NCI-H1417 treated with DMSO at 0.1 percent for 48 hours (cell line): ENCODE measurements at places on chromosomes 16 and 17.

DNA sequence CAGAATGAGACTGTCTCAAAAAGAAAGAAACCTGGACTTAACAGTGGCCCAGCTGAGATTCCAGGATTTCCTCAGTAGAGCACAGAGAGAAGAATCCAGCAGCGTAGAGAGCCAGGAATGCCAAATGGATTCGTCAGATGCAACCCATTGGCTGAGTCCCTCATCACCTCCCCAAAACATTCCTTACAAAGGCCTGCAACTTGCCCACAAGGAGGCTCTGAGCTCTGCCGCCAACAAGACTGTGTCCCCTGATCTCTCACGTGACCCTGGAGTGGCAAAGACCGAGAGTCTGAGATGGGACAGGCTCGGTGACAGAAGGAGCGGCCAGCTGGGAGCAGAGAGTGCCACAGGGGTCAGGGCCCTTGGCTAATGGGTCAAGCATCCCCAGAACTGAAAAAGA, 6.9 kb upstream of the CHMP6 start:
- no peak for DNase-seq

- no peak for DNase-seq
These were observed 59.2 kb upstream of the MARCHF10 start for GRCh38 chr17:62867303-62867702.

DNA sequence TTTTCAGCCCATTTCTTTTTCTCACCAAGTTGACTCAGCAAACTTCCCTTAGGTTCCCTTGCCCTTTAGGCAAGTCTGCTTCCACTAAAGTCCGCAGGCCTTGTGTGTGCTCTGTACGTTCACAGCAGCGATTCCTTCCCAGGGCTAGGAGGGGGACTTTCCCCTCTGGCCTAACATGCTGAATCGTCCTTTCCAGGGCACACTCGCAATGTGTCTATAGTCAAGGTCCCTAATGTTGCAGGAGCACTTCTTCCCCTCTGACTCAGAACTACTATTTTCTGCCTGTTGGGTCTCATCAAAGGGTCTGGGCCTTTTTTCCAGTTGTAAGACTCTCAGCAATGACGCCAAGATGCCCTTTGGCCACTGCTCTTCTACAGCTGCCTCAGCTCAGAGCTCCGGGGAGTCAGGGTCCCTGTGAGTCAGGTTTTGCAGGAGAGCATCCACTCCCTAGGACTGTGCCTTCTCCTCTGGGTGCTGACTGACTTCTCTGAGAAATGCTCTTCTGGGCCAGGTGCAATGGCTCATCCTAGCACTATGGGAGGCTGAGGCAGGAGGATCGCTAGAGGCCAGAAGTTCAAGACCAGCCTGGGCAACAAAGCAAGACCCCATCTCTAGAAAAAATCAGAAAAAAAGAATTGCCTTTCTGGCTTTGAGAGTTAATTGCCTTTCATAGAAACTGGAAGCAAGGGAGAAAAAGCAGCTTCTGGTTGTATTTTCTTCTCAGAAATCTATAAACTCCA, 64.4 kb upstream of the TBX2 start:
- DNase-seq: no peak

GRCh38 chr17:35568561-35568960, 7.9 kb upstream of the SLFN14 start:
- DNase-seq: no peak

GRCh38 chr16:1792836-1793577, 498 bp downstream of the IGFALS start:
- DNase-seq: no peak

DNA sequence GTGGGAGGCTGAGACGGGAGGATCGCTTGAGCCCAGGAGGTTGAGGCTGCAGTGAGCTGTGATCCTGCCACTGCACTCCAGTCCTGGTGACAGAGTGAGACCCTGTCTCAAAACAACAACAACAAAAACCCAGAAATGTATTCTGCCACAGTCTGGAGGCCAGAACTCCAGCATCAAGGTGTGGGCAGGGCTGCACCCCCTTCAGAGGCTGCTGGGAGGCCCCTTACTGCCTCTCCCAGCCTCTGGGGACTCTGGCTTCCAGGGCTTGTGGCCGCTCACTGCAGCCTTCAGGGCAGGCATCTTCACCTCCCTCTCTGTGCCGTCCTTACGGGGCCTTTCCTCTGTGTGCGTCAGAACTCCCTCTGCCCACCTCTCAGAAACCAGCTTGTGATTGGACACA, 209.4 kb upstream of the GSE1 start:
- no peak for DNase-seq

GRCh38 chr17:40501499-40501911, at the start of gene TNS4:
Gene TNS4 (minus strand): TSS chr17:40501623. CDS start chr17:40496425, 5,198 bp downstream.
- DNase-seq: no peak

DNA sequence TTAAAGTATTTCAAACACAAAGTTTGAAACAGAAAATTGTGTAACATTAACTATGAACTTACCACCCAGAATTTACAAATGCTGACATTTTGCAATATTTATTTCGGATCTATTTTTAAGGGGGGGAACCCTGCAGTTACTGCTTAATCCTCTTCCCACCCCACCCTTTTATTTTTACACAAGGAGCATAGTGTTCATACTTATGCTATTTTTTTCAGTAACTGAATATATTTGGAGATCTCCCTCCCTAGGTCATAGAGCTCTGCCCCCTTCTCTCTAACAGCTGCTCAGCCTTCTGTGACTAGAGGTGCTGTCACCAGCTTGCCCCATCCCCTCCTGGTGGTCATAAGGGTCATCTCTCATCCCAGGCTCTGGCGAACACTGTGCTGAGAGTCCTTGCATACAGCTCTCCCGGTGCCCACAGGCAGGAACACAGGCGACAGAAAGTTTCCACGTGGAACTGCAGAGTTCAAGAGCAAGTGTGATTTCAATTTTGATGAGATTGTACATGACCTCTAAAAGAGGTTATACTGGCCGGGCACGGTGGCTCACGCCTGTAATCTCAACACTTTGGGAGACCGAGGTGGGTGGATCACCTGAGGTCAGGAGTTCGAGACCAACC, 44.2 kb downstream of the SNX20 start:
- no peak for DNase-seq

DNA sequence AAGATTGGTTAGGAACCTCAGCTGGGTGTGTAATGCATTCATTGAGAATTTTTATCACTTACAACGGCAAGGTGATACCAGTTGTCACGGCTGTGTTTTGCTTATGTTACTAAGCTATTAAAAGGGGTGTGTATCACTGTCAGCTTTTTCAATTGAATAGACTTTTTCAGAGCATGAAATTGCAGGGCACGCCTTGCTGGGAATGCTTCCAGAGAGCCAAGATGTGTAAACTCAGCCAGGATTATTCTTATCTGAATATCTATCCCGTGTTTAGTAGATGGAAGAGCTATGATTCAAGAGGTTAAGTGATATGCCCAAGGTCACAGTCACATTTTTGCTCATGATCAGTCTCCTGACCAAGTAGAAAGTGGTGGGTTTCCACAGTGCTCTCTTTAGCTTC, 6.6 kb upstream of the TEKT3 start:
- DNase-seq: no peak

DNA sequence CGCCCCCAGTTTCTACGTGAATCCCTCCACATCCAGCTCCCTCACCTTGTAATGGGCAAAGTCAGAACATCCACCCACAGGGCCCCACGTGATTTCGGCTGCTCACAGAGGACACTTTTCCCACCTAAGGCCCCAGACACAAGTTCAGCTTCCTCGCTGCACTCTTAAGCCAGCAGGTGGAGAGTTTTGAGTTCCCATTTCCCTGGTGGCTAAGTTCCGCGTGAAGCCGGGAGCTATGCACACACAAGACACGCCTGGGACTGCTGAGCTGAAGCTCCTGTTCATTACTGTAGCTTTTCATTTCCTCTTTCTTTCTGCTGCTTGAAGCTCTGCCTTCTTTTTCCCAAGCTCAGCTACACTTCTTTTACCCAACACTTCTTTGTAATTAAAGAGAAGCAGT, 273.8 kb downstream of the NPIPA8 start:
- no peak for DNase-seq

GRCh38 chr17:60540460-60540859, 14.4 kb upstream of the APPBP2 start:
- DNase-seq: no peak

DNA sequence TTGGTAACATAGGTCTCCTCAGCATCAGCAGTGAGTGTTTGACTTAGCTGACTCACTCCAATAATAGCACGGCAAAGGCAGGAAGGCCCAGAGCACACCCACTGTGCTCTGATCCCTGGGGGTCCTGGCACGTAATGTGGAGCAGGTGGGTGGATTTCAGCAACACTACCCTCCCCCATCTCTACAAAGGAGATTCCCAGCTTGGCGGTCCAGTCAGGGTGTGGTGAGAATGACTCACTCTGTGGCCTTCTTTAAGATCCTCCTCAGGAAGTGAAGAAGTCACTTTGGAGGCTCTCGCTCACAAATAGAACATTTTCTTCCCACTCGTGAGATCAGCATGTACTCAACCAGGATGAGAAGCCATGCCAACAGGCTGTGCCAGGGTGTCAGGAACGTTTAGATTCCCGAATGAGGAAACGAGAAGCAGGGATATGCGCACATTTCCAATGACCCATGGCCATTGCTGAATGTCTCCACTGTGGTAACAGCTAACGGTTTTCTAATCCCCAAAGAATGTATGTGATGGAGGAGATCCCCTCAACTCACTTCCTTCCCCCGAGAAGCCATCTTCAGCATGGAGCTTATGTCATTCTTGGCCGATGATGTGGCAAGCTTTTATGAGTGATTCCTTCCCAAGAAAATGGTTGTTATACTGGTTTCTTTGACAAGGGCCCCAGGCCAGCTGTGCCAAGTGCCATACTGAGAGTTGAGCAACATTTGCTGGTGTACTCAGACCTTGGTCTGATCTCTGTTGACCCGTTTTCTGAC, 365.2 kb downstream of the C16orf95 start:
- no peak for DNase-seq

DNA sequence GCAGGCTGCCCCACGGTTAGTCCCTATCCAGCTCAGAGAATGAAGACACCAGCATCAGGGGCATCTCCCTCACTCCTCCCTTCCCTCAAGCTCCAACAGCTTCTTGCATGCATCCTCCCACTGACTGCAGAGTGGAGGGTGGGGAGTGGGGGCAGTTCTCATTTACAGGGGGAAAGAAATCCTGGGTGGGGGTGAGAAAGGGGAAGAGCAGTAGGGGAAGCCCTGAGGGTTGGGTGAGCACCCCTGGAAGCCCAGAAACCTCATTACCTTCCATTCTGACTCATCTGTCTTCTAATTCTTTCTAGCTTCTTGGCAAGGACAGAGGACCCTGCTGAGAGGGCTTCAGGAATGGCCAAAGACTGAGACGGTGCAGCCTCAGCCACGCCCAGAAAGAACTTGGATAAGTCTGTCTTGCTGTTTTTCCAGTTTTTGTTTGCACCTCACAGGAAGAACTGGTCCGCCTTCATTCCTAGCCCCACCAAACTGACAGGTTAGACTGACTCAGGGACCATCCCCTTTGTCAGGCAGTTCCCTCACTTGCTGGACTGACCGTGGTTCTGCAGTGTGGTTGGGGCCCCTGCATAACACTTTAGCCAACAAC, 52.5 kb upstream of the WSB1 start:
- DNase-seq: no peak

GRCh38 chr16:75572864-75573542, 6.8 kb downstream of the GABARAPL2 start:
- DNase-seq: no peak

DNA sequence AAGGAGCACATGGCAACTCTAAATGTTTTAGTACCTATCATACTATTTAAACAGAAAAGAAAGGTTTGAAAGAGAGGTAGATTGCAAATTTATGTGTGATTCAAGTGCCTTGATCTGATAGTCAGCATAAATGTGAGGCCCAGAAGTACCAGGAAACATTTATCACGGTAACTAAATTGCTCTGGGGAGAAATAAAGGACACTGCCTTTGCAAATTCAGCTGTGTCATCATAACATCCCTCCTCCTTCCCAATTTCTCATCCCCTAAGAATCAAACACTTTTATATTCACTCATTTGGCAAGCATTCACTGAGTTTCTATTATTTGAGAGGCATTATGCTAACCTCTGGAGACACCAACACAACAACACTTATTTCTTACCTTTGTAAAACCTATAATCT, 563.4 kb upstream of the CA10 start:
- DNase-seq: no peak

GRCh38 chr16:57621521-57622271, 6.7 kb upstream of the ADGRG1 start:
- DNase-seq: no peak

- DNase-seq: no peak
These were observed 135.6 kb upstream of the COX10 start for GRCh38 chr17:13933441-13934276.

DNA sequence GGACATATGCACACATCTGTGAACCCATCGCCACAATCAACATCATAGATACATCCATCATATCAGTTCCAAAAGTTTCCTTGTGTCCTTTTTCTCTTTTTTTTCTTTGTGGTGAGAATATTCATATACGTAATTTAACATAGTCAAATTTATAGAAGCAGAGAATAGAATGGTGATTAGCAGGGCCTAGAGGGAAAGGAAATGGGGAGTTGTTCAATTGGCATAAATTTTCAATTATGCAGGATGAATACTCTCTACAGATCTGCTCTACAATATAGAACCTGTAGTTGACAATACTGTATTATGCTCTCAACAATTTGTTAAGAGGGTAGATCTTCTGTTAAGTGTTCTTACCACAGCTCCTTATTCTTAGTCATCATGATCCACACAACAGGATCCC, 413.2 kb downstream of the SHISA9 start:
- DNase-seq: no peak

DNA sequence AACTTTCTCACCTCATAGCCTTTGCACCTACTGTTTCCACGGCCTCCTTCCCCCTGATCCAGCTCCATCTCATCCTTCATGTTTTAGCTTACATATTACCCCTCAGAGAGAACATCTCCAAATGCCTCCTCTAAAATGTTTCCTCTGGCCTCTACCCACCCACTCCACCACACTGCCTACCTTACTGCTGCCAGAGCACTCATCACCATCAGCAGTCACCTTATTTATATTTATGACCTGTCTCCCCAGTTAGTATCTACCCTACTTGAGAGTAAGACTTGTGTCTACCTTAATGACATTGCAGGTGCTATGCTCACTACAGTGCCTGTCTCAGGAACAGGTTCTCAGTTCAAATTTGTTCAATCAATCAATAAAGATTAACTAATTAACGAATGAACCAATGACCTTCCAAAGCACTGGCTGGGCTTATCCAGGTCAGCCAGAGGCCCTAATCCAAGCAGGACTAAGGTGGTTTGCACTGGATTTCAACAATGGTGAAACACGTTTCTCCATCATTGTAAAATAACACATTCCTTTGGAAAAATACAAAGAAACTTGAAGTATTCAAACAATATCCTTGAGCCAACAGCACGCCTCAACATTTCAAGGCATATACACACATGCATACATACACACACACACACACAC, 41.1 kb downstream of the AMFR start:
- no peak for DNase-seq

GRCh38 chr16:78405040-78405439, 305.6 kb downstream of the WWOX start:
- no peak for DNase-seq

- no peak for DNase-seq
These were observed 963 bp downstream of the ALG1 start for GRCh38 chr16:5072334-5073278.
